Mesothelial cell of epicardium (in vitro differentiated cells): ENCODE measurements at places on chromosomes 7 and 10. TPM values are rescaled to one million over a fixed set of nuclear protein-coding genes. Genes with fewer than 3 reads are reported as not detected.

DNA sequence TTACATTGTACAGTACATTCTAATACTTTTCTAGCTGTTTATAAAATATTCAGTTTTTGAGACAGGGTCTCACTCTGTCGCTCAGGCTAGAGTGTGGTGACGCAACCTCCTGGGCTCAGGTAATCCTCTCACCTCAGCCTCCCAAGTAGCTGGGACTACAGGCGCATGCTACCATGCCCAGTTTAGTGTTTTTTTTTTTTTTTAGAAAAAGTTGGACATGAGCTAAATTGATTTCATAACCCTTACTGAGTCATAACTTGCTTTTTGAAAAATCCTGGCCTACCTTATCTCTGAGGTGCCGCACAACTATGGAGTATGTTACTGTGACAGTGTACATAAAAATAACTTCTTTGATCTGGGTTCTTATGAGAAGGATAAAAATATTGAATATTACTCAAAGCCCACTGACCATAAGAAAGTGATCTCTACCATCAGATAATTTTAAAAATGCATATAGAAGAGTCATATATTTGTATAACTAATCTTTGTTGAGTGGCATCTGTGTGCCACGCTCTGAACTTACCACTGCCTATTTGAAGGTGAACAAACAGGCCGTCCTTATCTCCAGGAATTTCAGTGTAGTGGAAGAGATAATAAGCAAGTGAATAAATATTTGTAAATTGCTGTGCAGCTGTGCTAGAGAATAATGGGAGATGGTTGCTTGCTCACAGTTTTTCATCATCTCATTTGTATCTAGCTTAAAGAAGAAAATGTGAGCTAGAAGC, 73.2 kb downstream of the PPP1R9A start:
- no peak for DNase-seq

DNA sequence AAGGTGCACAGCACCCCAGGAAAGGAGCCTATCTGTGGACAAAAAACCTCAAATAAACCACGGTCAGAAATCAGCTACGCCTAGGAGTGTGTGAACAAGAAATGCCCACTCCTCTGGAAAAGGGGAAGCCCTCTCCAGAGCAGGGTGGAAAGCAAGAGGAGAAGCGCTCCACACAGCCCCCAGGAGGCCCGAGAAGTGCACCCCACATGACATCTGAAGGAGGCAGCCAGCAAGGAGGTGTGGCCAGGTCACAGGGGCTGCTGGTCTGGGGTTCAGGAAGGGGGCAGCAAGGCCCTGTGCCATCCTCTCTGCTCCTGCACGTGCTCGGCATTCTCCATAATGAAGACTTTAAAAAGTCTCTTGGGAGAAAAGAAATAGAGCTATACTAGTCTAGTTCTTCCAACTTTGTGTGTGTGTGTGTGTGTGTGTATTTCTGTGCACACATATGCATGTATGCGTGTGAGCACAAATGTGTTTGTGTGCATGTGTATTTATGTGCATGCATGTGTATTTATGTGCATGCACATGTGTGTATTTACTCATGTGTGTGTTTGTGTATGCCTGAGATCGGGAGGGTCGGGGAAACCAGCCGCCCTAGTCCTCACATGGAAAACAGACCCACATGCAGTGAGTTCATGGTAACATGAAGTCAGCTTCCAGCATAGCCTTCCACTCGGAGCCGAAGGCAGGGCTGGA, 76.5 kb downstream of the TNS3 start:
- no peak for DNase-seq

- no peak for DNase-seq
These were observed 164.2 kb downstream of the THSD7A start for GRCh38 chr7:11667810-11668185.

DNA sequence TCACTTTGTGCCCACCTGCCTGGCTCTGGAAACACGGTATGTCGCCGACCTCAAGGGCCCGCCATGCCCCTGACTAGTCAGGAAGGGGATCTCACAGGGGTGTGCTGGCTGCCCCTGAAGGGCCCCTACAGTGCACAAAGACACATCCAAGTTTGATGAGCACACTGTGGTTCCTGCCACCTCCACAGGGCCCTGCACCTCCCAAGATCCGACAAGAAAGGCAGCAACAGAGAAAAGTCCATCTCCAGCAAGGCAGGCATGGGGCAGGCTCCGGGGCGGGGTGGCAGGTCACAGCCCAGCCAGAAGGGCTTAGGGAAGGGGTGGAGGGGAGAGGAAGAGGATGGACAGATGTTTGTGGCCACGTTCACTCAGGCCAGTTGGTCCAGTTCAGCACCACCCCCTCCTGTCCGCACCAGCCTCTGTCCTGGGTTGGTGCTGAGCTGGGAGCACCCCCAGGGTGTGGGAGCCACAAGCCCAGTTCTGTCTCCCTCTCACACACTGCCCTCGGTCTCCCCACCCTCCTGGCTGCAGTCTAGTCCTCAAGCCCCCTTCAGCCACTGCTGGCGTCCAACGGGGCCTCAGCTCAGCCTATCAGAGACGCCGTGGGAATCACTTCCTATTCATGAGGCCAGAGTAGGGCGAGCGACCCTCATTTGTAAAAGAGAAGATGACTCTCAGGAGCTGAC, 11.5 kb downstream of the DRGX start:
- DNase-seq: no peak

DNA sequence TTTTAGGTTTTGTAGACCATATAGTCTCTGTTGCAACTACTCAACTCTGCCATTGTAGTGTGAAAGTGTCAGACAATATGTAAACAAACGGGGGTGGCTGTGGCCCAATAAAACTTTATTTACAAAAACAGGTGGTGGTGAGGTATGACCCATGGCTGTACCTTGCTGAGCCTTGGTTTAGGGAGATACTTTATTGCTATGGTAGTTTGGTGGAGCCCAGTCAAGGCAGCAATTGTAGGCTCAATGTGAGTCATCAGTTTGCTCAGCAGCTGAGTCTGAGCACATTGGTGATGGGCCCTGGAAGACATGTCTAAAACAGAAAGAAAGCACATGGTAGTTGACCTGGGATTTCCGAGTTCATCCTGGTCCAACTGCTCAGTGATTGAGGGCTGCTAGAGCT, 242.5 kb downstream of the REEP3 start:
- DNase-seq: no peak

DNA sequence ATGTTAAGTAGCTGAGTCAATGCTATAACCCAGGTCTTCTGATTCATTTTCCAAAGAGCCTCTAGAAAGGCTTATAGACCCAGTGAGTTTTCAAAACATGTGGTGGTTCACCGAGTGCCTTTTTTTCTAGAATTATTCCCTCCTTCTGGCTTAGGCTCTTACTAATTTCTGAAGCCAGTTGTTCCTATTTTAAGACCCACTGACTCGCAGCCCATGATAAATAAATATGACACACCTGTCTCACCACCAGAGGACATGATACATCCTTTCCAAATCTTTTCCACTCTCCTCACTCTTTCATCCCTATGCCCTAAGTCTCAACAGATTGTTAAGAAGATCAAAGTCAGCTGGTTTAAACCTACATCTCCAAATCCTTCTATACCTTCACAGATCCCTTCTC, 126.0 kb upstream of the WNT16 start:
- DNase-seq: no peak

GRCh38 chr7:112421666-112422486, 28.4 kb upstream of the IFRD1 start:
- no peak for DNase-seq

DNA sequence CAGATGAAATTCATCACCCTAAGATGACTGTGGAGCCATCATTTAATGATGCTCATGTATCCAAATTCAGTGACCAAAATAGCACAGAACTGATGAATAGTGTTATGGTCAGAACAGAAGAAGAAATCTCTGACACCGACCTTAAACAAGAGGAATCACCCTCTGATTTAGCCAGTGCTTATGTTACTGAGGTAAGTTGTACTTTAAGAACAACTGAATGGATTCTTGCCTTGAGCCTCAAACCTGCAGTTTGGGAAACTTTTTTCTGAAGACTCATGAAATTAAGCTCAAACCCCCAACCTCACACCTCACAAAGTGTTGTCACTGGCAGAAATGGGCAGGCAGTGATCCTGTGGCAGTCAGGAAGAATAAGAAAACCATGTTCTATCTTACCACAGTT, 25.6 kb downstream of the TMEM243 start:
- no peak for DNase-seq

- no peak for DNase-seq
These were observed 24.7 kb upstream of the SLC18A3 start for GRCh38 chr10:49585387-49585786.

DNA sequence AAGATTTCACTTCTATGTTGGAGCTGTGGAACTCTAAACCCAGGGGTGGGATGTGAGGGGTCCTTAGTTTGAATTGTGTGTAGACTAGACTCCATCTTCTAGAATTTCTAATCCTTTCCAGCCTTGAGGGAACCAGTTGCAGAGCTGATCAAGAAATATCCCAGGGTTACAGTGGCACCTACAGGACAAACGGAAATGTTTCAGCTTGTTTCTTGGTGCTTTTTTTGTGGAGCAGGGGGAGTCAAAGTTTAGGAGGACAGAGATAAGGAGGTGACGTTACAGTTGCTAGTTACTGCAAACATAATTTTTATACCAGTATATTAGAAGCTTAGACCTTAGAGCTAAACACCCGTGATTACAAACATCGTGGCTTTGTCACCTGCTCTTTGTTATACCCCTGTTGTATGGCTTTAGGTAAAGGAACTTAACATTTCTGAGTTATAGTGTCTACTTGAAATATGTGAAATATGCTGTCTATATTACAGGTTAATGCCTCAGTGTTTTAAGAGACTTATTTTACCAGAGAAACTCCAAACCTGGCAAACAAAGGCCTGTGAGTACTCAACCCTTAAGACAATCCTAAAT, 84.5 kb upstream of the DYNC1I1 start:
- no peak for DNase-seq

DNA sequence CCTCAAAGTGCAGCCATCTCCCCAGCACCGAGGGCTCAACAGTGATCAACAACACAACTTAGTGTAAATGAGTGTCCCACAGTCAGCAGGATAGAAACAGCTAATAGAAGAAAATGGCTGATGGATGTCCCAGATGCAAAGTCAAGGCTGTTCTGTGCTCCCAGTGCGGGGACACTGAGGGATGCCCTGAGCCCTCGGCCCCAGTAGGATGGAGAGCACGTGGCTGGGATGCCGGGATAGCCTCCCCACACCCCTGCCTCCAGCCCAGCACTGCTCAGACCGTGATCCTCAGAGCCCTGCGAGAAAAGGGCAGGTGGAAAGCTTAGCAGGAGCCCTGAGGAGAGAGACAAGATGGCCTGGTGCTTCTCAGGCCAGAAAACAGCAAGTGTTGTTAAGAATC, 243.9 kb upstream of the TCERG1L start:
- DNase-seq: no peak

DNA sequence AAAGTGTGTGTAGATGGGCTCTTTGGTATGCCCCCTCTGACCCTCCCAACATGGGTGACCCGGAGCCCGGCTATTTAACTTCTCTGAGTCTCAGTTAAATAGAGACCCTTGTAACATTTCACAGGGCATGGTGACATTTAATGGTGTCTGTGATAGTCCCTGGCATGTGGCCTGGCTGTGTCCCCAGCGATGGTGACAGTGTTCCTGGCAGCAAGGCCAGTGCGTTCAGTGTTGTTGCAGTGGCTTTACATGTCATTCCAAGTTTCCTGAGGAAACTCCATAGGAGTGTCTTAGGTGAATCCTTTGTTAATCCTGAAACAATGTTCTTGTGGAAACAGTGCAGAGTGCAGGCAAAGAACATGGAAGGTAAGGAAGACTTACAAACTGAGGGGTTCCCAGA, 137.0 kb downstream of the RAMP3 start:
- DNase-seq: no peak

- no peak for DNase-seq
These were observed 289.4 kb upstream of the SP8 start for GRCh38 chr7:21076054-21076453.

DNA sequence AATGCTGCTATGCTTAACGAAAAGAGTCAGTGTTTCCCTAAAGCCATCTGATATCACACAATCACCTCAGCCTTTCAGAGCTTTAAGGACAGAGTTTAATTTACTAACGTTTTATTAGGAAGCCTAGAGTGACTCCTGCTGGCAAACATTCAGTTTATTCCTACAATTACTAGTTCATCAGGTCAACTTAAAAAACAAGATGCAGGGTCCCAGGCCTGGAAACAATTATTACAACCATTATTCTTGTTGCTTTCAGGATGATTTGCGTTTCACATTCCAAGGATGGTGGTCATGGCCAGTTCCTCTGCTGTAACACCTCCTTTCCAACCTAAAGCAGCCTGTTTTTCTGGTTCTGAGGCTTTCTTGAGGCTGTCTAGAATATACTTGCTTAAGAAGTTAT, 1.5 kb upstream of the FAM53B start:
- DNase-seq: no peak

GRCh38 chr7:98283127-98283886, 1.8 kb downstream of the BRI3 start:
- no peak for DNase-seq

DNA sequence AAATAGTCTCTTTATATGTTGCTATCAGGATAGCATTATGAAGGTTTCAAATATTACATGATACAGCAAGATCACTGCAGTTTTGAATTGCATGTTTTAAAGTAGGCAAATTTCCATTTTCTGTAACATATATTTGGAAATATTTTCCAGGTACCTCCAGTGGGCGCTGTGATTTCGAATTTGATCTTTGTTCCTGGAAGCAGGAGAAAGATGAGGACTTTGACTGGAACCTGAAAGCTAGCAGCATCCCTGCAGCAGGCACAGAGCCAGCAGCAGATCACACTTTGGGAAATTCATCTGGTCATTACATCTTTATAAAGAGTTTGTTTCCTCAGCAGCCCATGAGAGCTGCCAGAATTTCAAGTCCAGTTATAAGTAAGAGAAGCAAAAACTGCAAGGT, 299.0 kb downstream of the MALRD1 start:
- no peak for DNase-seq

DNA sequence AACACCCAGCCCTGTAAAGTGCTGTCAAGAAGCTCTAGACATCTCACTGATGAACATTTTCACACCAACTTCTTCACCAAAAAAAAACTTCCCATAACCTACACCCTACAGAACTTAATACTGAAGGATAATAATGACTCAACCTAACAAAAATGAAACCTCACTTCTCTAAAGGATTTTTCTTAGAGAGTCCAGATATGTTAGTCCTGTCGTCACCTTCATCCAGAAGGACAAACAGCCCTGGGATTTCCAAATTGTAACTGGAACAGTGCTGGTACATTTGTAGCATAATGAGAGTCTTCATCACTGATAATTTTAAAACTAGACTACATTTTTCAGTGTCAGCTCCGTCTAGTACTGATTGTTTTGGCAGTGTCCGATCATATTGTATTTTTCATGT, 528.6 kb upstream of the CELF2 start:
- no peak for DNase-seq

- DNase-seq: no peak
These were observed 143.9 kb downstream of the WDR37 start for GRCh38 chr10:1199897-1200721.

GRCh38 chr7:15167912-15168311, 265.4 kb upstream of the DGKB start:
- no peak for DNase-seq

- DNase-seq: no peak
These were observed 2.6 kb downstream of the ST7 start for GRCh38 chr7:116955801-116956476.

- no peak for DNase-seq
These were observed 951.1 kb upstream of the ZNF722 start for GRCh38 chr7:63047546-63047945.

ATG9B gene
- 10.6 to 14.0 TPM (median 11.8 TPM) in 3 replicates for total RNA-seq

SORCS1 gene
- total RNA-seq: 0.78 to 1.1 TPM (median 0.81 TPM) in 3 replicates

C1GALT1 gene
- total RNA-seq: 32.7 to 36.9 TPM (median 36.8 TPM) in 3 replicates

KMT2C gene
- 103 to 108 TPM (median 106 TPM) in 3 replicates for total RNA-seq

MYOF gene
- 53.3 to 58.5 TPM (median 56.0 TPM) in 3 replicates for total RNA-seq

PRSS1 gene
- total RNA-seq: not detected in 3 replicates

PGAM2 gene
- 0.99 to 1.7 TPM (median 1.2 TPM) in 3 replicates for total RNA-seq

FMC1 gene
- total RNA-seq: 10.4 to 14.7 TPM (median 10.7 TPM) in 3 replicates

RNF133 gene
- 0.16 to 0.25 TPM in 2 of 3 replicates, not detected in the other for total RNA-seq
